NCI-H345 (cell line): ENCODE measurements at places on chromosomes 3 and 15.

DNA sequence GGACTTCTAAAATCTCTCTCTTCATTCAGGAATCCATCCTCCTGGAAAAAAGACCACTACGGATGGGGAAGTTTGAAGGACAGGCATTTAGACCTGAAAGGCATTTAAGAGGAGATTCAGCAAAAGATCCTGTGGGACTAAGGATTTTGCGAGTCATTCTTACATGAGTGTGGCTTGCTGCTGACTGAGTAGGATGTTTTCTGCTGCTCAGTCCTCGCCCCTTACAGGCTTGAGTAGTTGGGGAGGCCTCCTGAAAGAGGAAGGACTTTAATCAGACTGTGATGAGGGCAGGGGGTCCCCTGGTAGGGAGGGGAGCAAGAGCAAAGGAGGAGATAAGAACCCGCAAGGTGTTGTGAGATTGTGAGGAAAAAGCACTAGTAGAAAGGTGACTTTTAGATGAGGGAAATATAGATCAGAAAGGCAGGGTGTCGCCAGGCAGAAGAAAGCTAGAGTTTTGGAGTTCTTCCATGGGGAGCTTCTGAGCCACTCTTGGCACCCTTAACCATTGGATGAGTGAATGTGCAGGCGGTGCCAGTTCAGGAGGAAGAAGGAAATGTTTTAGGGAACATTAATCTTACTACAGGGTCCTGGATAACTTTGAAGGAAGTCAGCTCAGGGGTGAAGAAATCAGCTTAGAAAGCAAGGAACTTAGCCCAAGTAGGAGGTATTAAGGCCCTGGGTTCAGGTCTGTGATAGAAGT is 171.1 kb downstream of the RORA start:
- no peak for DNase-seq

- peak; percentile 38 for DNase-seq
Observed at GRCh38 chr3:129936757-129937156, 37.8 kb upstream of the TRH start.

DNA sequence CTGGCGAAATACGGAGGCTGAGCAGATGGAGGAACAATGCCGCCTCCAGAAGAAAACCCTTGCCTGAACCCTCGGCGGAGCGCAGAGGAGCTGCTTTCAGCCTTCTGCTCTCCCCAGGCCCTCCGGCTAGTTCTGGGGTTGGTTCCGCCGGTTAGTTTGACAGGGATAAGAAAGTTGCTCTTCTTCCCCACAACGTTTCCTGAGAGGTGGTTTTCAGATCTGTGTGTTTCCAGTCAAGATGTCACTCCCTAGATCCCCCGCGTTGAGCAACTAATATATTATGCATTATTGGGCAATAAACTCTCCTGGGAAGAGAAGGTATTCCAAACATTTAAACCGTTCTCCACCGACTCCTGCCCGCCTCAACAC is 551 bp downstream of the NLGN1 start:
- DNase-seq, result peak; percentile 67

- no peak for DNase-seq
Observed at GRCh38 chr15:58445865-58446264, 14.1 kb downstream of the LIPC start.

- no peak for DNase-seq
Observed at GRCh38 chr3:35422836-35423601, 216.3 kb upstream of the ARPP21 start.

DNA sequence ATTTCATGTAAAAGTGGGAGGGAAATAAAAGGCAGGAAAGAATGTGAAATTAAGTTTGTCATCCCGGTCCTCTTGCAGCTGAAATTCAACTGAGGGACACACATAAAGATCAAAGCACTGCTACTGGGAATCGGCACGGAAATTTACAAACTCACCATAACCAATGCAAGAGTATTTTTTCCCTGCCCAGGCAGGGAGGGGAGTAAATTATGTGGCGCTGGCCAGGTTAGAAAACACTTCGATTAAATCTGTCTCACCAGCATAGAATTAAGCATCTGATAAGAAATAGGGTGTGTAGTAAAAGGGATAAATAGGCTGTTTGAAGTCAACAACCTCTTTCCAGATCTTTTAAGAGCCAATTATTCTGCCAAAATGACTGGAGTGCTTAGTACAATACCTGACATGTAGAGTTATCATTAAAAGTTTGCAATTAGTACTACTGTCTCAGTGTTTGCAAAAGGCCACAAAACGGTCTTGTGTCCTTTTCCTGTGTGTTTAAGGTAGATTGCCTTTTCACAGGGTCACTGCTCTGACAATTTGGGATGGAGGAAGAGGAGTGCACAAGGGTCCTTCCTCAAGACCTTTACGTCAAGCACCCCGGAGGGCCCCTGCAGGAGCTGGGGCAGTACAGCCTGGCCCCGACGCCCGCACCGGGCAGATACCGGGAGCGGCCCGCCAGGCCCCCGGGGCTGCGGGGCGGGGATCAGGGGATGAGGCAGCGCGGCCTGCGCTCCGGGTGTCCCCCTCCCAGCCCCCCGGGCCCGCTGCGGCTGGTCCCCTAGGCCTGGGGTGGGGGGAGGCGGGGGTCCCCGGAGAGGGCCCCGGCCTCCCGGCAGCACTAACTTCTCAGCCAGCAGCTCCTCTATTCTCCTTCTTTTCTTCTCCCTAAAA is 651 bp downstream of the UBA3 start:
- DNase-seq, result no peak
